ENCODE measurements at places on chromosomes 3 and 15. TPM values are rescaled to one million over a fixed set of nuclear protein-coding genes. Genes with fewer than 3 reads are reported as not detected.
A peak's percentile ranks its signal among the peaks of the same experiment; 100 is the strongest.

DNA sequence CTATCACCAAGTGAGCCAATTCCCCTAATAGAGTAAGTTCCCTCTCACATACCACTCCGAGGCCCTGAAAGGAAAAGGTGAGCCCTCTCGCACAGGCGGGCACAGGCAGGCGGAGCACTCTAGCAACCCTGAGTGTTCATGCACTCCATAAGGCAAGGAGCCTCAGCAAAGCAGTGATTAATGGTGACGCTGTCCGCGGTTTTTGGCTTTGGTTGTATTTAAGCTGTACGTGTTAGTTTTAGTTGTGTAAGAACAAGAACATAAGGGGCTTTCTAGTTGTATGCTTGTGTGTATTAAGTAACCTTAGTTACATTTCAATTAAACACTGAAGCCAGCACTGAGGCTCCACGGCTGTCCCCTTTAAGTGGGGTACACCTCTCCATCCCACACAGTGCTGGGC, 33.1 kb downstream of the KLHL25 start:
- H3K27ac ChIP-seq, result peak overlapping the region; percentile 23
- H3K4me1 ChIP-seq, result peaks cover 31% of the 10 kb centered on the region
- H3K27me3 ChIP-seq, result no peaks in the 10 kb centered on the region
- peak; percentile 87 for DNase-seq

GRCh38 chr15:90481023-90481422, 48.7 kb upstream of the CRTC3 start:
- H3K4me1 ChIP-seq, result no peaks in the 10 kb centered on the region
- H3K27me3 ChIP-seq, result no peaks in the 10 kb centered on the region
- no peak overlapping the region for H3K27ac ChIP-seq
- peaks cover 69% of the 10 kb centered on the region for H3K36me3 ChIP-seq

DNA sequence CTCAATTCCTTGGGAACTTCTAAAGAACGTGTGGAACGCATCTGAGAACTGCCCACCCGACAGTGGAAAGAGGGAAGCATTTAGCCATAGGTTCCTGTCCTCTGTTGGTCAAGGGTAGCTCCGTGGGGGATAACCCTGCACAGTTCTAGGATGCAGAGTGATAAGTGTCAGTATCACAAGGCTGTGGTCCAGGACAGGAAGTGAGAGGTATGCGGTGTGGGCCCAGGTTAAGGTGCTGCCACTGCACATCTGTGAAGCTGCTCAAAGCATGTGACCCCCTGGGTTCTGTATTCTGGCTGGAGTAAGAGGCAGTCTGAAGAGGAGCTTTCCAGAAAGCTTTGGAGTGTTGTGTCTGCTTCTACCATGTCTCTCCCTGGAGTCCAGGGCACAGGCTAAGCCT, 51.7 kb upstream of the HES1 start:
- DNase-seq, result no peak
- H3K4me3 ChIP-seq, result no peak overlapping the region
- H3K4me1 ChIP-seq, result peaks cover 42% of the 10 kb centered on the region
- peaks cover 19% of the 10 kb centered on the region for H3K27me3 ChIP-seq
- no peak overlapping the region for H3K27ac ChIP-seq

DNA sequence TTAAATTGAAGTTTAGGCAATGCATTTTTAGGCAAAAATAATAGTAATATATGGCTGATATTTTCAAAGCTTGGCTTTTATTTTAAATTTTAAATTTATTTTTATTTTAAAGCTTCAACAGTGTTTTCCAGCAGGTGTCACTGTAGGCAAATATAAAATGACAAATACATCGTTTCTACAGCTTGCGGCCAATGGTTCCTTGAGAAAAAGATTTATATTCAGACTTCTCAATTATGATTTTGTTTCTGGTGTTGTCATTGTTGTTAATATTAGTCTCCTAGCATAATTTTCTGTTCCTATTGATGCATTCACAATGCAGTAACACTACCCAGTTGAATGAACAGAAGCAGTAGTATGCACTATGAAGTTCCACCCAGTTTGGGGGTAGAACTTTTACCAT, 220.7 kb upstream of the DNAJC19 start:
- no peaks in the 10 kb centered on the region for H3K4me1 ChIP-seq
- no peak overlapping the region for H3K4me3 ChIP-seq
- no peaks in the 10 kb centered on the region for H3K27me3 ChIP-seq
- no peaks in the 10 kb centered on the region for H3K36me3 ChIP-seq
- peak; percentile 11 for DNase-seq

DNA sequence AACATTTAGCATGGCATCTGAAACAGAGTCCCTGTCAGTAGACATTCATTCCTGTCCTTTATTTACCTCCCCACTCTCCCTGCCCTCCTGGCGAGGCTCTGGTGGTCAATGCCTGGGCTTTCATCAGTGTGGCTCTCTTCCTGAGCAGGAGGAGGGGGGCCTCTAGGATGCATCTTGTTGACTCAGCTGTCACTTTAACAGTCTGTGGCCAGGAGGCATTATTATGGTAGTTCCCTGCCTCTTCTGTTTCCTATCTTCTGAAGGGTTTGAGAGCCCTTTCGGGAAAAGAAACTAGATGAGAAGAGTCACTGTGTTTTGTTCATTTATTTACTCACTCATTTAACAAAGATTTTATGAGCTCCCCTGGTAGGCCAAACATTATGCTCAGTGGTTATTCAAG, 2.4 kb upstream of the PPP1R14D start:
- no peak overlapping the region for H3K4me3 ChIP-seq
- no peaks in the 10 kb centered on the region for H3K36me3 ChIP-seq
- peaks cover 10% of the 10 kb centered on the region for H3K27me3 ChIP-seq
- no peak overlapping the region for H3K27ac ChIP-seq
- DNase-seq, result no peak

- H3K36me3 ChIP-seq, result no peaks in the 10 kb centered on the region
- H3K4me3 ChIP-seq, result no peak overlapping the region
- no peak overlapping the region for H3K27ac ChIP-seq
- no peak for DNase-seq
These were observed 9.2 kb downstream of the PAQR5 start for GRCh38 chr15:69307939-69308338.

Gene TIGIT
- total RNA-seq, result not detected

Gene LMAN1L
- total RNA-seq, result 0.32 TPM

Gene STAC
- 7.1 TPM for total RNA-seq

Gene RTF1
- 37.8 TPM for total RNA-seq

Gene WDR72
- 0.14 TPM for total RNA-seq

Gene CHRD
- total RNA-seq, result 3.4 TPM
